ENCODE measurements at places on chromosomes 13 and 19. TPM values are rescaled to one million over a fixed set of nuclear protein-coding genes. Genes with fewer than 3 reads are reported as not detected.

SPIB gene
- not detected for total RNA-seq

CYSLTR2 gene
- not detected for total RNA-seq

B3GNT3 gene
- not detected for total RNA-seq

FBXO27 gene
- total RNA-seq, result 4.9 TPM

CLEC4M gene
- not detected for total RNA-seq

ZSCAN4 gene
- not detected for total RNA-seq

DNA sequence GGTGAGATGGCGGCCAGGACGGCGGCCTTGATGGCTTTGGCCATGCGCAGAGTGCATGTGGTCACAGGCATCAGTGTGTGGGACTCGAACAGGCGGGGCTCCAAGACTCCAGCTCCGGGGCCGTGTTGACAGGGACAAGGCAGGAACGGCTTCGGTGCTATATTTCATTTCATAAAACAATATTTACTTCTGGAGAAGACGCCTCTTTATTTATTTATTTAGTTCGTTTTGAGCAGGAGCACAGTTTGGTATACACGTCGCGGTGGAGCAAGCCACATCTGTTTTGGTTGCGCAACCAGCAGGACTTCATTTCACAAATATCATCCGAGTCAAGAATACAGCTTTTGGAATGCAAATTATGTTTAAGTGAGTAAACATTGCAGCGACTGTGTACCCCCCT, 166.7 kb upstream of the TSHZ3 start:
- no peak for DNase-seq

- DNase-seq, result no peak
Observed at GRCh38 chr13:20953245-20953931, 50.8 kb upstream of the XPO4 start.

DNA sequence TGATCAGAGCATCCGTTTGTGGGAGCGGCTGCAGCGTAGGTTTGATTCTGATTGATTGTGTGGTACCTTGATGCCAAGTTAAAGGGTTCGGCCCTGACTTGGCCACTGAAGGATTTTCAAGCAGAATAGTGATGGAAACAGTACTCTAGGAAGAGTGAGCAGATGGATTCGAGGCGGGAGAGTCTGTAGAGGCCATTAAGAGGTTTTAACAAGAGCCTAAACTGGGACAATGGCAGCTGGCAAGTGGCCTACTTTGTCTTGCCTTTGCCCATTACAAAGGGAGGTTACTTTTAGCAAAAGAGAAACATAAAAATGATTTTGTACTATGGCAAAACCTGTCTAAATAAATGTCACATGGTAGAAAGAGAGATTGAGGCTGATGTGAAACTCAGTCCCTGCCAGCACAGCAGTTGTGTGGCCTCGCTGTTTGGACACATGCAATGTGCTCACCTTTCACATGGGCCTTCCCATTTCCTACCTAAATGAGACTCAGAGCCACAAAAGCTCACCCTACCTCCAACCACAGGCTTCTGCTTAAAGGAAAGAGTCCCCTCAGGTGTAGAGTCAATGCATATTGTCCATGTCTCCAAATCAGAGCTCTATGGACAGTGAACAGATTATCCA, 62.4 kb upstream of the RAP2A start:
- no peak for DNase-seq

DNA sequence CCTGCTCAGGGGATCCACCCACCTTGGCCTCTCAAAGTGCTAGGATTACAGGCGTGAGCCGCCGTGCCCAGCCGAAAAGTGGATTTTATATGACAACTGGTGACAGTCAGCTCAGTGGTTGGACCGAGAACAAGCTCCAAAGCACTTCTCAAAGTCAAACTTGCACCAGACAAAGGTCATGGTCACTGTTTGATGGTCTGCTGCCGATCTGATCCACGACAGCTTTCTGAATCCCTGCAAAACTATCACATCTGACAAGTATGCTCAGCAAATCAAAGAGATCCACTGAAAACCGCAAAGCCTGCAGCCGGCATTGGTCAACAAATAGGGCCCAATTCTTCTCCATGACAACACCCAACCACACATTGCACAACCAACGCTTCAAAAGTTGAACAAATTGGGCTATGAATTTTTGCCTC, 21.6 kb upstream of the NAA16 start:
- DNase-seq, result no peak

DNA sequence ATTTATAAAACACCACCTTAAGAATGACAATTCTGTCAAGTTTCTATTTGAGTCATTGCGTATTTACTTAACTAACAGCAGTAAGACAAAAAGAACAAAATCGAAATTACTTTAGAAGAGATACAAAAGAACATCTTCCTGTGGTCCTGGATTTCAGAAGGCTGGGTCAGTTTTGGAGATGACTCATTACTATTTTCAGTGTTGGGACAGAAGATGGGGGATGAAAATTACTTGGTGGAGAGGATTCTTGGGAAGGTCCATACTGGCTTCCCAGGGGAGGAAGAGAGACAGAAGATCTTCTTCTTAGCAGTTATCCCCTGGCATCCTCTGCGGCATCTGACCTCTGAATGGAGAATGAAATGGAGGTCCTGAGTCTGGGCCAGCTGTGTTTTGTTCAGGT, 33.5 kb upstream of the CSNK1A1L start:
- DNase-seq, result no peak

- DNase-seq, result no peak
Observed at GRCh38 chr19:6065685-6066374, 44.5 kb downstream of the RFX2 start.

- no peak for DNase-seq
Observed at GRCh38 chr13:103757361-103757760, 691.1 kb upstream of the SLC10A2 start.

- DNase-seq, result no peak
Observed at GRCh38 chr13:32087955-32088747, 56.6 kb downstream of the FRY start.

GRCh38 chr19:48170817-48171347, 402 bp downstream of the ZSWIM9 start:
- DNase-seq, result no peak

DNA sequence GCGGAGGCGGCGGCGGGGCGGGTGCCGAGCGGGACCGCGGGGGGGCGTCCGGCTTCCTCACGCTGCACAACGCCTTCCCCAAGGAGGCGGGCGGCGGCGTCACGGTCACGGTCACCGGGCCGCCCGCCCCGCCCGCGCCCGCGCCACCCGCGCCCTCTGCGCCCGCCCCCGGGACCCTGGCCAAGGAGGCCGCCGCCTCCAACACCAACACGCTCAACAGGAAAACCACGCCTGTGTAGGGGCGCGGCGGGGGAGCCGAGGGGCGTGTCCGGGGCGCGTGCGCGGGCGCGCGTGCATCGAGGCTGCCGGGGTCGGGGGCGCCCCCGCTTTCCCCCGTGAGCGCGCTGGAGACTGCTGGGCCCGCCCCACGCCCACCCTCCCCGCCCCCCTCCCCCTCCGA, 8.8 kb upstream of the CACNG6 start:
- DNase-seq, result no peak

GRCh38 chr19:17577457-17578097, 22.1 kb downstream of the COLGALT1 start:
- no peak for DNase-seq

- no peak for DNase-seq
Observed at GRCh38 chr13:71806886-71807285, 60.1 kb downstream of the DACH1 start.

Data from neural crest cell (in vitro differentiated cells).